KBM-7 (cell line): ENCODE measurements at places on chromosomes 7 and 10.

- DNase-seq, result no peak
Measured at GRCh38 chr7:114919587-114919986, 2.3 kb upstream of the MDFIC start.

GRCh38 chr7:27634671-27635493 is 27.8 kb downstream of the HIBADH start:
- no peak for DNase-seq

DNA sequence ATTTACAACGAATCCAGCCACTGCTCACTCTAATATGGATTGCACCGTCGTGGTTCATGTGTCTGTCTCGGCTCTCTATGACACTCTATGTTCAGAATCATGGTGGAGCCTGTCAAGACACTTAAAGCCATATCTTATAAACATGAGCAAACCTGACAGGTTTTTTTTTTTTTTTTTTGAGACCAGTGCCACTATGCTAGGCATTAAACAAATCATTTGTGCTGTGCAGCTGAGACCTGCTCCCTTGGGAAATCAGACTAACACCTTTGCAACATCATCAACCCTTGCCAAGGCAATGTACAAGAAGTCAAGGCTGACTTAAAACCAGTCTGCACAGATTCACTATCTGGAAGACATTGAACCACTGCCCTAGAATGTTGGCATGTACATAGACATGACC is 181.2 kb upstream of the ANK3 start:
- DNase-seq, result no peak

DNA sequence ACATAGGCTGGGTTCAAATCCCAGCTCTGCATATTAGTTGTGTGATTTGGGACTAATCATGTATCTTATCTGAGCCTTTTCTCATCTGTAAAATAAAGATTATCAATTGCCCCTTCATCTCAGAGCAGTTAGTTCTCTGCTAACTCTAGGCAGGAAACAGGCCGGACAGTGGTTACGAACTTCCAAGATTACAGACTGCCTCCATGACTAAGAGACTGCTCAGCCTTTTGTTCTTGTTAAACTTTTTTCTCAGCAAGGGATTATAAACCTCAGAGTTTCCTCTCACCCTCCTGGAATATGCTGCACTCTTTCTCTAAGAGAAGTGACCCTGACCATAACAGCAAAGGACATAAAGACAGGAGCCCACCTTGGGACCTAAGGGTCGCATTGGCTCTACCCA is 52.5 kb upstream of the NFKB2 start:
- no peak for DNase-seq

DNA sequence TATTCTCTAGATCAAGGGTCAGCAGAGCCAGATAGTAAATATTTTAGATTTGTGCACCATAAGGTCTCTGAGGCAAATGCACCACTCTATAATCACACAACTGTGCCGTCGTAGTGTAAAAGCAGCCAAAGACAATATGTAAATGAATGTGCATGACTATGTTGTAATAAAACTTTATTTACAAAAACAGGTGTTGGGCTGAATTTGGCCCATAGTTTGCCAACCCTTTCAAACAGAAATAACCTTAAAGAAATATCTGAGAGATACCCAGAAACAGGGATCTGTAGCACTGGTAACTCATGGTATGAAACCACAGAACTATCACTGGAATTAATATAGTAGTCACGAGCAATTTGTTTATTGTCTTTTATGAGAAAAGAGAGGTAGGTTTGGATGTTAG is 86.0 kb downstream of the ARID5B start:
- no peak for DNase-seq
